ENCODE measurements at places on chromosomes 6 and 20.

DNA sequence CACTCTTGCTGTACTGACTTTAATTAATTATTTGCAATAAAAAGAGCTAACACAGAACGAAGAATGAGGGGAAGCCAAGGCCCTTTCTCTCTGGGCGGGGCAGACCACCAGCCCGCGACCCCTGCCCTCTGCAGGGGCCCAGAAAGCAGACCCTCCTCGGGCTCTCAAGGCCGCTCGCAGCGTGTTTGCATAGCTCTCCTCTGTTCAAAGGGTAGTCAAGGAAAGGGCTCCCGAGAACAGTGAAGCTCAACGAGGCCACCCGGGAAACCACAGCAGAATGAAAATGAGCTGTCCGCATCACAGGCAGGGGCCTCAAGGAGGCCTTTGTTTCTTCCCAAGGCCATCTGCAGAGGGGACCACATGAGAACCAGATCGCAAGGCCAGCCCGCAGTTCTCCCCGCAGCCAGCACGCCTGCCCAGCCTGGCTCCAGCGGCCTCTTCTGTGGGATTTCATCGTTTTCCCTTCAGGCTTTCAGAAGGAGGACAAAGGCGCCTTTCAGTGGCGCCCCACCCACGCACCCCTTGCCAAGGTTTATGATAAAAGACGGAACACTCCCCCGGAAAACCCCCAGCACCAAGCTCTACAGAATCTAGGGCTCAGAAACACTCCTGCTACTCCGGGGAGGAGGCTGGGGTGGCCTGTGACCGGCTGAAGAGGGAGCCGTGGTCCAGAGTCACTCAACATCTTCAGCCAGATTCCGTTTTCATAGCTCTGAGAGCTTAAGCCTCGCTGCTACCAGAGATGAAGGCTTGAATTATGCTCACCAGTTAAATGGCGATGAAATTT is 25.3 kb downstream of the ACSS1 start:
- DNase-seq = no peak

DNA sequence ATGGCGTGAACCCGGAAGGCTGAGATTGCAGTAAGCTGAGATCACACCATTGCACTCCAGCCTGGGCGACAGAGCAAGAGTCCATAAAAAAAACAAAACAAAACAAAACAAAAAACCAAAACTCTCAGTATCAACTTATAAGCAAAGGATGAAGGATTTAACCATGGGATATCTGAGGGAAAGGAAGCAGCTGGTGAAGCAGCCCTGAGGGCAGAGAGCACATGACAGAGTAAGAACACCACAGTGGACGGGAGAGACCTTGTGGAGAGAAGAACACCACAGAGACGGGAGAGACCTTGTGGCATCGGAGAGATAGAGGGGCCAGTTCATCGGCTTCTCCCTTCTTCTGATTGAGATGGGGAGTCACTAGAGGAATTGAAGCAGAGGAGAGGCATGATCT is 697.2 kb downstream of the HDGFL1 start:
- no peak for DNase-seq

DNA sequence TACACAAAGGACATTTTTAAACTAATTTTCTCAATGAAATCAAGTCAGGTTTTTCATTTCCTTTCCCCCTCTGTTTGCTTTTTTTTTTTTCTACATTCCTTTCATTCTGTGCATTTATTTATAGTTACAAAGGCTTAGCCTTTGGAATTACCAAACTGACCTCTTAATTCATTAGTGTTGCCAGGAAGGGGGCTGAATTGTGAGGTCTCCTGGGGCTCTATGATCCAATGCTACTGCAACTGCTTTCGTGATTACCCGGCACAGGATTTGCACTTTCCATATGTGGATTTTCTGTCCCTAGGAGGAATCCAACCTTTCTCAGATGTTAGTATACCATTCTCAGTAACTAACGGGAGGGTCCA is 35.3 kb downstream of the NEDD9 start:
- peak; percentile 92 for DNase-seq

- no peak for DNase-seq
These were observed 179.8 kb downstream of the FOXA2 start for GRCh38 chr20:22404419-22405170.

- peak; percentile 49 for DNase-seq
These were observed 41.7 kb downstream of the SLC23A2 start for GRCh38 chr20:4959592-4959991.

DNA sequence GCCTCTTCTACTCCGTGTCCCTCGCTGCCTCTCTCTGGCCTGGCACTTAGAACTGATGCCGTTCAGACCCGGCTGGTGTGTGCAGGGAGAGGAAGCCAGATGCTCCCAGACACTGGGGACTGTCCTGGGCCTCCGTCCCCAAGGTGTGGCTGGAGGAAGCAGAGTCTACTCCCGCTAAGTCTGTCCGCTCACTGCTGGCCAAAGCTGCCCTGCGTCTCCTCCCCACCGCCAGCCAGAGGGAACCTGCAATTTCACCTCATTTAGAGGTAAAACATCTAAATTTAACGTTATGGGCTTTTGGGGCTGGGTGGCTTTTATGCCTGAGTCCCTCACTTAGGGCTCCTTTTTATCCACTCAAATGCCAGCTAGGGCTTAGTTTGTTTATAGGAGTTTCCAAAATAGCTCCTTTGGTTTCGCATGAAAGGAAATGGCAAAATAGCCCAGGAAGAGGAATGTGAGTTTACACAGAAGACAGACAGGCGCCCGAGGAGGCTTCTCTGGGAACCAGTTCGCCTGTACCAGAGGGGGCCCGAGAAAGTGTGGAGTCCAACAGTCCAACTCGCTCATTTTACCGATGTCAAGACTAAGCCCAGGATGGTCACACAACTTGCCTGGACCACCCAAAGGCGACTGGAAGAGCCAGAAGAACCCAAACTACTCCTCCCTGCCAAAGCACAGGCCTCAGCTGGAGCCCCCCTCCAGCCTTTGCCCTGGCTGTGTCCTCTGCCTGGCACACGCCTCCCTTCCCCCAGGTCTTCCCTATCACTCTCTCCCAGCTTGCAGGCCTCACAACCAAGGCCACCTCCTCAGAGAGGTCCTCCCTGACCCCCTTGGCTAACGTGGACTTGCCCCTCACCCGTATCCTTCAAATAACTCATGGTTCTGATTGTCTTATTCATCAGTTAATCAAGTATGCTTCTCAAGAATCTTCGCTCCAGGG is 54.5 kb downstream of the RIPOR3 start:
- peak; percentile 26 for DNase-seq

DNA sequence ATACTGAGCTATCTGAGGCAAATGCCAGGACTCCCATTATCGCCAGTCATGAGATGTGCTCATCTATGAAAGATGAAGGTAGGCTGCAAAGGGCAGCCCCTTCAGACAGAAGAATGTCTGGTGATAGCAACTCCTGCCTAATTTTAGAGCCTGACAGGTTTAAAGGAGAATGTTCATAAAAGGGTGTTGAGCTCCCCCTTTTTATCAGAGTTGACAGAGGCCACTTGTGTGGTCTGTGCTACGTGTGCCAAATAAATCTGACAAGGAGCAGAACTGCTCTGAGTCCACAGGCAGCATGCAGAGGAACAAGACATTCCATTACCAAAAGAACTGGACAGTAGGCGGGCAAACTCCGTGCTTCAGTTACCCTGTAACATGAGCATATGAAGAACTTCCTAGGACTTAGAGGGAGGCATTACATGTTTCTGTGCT is 101.8 kb downstream of the PREP start:
- no peak for DNase-seq

DNA sequence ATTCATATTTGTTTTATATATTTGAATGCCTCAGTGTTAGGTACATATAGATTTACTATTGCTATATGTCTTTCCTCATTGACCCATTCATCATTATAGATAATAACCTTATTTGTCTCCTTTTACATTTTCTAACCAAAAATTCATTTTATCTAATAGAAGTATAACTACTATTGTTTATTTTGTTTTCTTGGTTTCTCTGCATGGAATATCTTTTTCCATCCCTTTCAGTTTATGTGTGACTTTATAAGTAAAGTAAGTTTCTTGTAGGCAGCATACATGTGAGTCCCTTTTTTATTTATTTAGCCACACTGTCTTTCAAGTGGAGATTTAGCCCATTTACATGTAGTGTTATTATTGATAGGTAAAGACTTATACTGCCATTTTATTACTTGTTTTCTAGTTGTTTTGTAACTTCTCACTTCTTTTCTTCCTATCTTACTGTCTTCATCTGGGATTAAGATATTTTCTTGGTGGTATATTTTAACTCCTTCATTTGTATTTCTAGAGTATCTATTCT is 572.0 kb upstream of the MAN1A1 start:
- DNase-seq = no peak

GRCh38 chr6:19311786-19312185 is 525.4 kb upstream of the ID4 start:
- no peak for DNase-seq

GRCh38 chr6:167324111-167324510 is 775 bp upstream of the TTLL2 start:
- no peak for DNase-seq

- DNase-seq = no peak
These were observed 540.5 kb upstream of the NOX3 start for GRCh38 chr6:155996151-155996550.

GRCh38 chr20:20205862-20206236 is 153.5 kb downstream of the CFAP61 start:
- no peak for DNase-seq

GRCh38 chr6:107513214-107513613 is 23.3 kb downstream of the SOBP start:
- no peak for DNase-seq

DNA sequence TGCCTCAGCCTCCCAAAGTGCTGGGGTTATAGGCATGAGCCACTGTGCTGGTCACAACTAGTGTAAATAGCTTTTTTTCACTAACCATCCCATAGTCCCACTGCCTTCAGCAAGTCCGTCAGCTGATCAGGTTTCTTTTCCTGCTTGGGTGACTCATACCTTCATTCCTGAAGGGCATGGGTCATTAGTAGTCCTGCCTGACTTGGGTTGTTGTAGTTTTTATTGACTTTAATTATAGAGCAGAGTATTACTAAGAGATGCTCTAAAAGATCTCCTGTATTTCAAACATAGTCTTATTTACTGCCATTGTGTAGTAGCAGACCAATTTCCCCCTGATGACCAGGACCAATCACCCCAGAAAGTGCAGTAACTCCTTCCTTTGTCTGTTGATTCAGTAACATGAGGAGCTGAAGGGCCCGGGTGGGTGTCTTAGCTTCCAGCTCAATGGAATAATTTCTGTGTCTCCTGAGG is 25.8 kb downstream of the HLA-C start:
- DNase-seq = peak; percentile 85

DNA sequence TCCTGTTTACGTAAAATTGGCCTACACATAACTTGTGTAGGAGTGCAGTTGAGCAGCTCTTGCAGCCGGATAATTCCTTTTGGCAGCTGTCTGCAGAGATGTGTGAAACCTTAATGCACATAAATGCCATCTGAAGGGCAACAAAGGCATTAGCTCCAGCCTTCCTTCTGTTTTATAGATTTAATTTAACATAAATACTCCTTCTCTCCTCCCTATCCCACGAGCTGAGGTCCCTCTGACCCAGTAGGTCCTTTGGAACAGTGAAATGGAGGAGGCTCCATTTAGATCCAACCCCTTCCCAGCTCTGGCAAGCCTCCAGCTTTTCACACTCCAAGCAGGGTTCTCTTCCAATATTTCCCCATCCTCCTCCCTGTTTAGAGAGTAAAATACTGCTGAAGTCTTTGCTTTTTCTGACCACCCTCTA is 6.5 kb downstream of the PLEKHG1 start:
- DNase-seq = no peak

DNA sequence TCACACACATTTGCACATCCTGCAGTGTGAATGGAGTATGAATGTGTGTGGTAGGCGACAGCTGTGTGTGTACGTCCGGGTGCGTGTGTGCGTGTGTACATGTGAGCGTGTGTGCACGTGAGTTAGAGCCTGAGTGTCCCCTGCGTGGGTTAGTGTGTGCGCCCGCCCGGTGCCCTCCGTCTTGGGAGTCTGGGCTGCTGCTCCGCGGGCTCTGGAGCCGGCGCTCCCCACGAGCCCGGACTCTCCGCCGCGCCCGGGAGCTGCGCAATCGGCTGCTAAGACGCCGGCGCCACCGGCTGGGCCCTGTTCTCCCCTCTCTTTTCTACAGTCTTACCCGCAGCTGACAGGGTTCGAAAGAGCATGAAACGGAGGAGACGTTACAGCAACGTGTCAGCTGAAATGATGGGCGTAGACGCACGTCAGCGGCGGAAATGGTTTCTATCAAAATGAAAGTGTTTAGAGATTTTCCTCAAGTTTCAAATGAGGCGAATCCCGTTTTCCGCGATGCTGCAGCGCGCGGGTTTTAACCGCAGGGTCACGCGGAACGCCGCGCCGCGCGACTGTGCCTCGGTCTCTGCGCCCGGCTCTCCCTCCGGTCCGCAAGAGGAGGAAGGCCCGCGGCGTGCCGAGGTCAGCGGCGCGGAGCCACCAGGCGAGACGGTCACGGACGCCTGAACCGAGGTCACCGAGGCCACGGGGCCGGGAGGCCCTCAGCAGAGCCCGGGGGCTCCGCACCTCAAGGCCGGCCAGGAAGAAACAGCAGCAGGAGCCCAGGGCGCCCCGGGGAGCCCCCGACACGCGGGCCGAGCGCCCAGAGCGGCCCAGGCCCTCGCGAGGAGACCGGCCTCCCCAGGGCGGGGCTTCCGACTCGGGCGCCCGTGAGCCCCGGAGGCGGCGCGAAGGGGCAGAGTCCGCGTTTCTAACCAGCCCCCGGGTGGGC is 95.3 kb upstream of the BHLHE23 start:
- peak; percentile 51 for DNase-seq

DNA sequence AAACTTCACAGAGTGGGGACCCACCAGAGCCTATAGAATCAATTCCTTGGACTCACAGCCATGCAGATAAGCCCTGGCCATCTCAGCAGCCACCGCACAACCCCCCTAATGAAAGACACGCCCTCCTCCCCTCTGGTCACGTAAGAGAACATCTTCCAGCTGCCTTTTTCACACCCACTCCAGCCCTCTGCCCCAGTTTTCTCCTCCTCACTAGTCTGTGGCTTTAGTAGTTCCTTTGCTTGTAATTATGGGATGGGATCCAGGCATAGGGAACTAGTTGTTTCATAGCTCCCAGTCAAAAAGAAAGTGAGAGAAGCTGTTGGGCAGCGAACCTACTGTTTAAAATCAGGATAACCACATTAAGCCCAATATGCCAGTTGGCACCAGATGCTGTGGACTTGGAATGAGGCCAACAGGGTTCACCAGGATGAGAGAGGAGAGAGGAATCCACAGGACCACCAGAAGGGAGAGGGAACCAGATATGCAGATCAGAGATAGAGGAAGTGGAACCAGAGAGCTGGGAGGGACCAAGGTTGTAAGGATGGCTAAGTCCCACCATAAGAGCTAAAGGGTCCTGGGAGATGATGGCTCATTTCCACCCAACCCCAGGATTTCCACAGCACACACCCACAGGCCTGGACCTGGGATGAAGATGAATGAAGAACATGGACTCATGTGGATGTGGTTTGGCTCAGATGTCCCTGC is 9.0 kb upstream of the BTN3A1 start:
- DNase-seq = no peak

DNA sequence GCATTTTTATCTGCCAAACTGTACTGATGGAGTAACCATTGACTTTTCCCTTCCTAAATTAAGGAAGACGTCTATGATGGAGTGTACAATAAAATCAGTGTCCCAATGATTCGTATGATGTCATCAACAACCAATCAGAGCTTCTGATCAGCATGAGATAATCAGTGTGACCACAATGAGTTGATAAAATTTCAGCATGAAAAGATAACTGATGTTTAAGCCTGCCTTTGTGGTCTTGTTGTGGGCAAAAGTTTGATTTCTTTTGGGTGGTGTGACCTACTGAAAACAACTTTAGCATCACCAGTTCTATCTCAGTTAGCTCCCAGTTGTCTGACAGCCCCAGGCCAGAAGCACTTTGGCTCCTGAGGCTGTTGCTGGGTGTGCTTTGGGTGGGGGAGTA is 3.3 kb downstream of the PCIF1 start:
- DNase-seq = no peak
